ENCODE measurements at places on chromosomes 3 and 15. TPM values are rescaled to one million over a fixed set of nuclear protein-coding genes. Genes with fewer than 3 reads are reported as not detected.
A peak's percentile ranks its signal among the peaks of the same experiment; 100 is the strongest.

DNA sequence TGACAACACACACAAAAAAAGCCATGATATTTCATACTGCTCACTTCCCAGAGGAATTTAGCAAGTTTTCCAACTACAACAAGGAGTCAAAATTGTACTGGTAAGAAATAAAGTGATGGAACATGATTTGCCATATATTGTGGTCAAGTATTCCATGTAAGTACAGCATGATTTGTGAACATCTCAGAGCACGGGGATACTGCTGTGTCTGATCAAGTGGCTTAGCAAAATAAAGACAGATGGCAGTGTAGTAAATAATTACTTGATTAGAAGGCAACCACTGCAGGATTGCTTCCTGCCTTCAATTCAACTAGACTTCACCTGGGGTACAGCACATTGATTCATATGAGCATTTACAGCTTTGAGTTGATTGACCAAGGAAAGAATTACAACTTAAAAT, 51.6 kb upstream of the DUT start:
- no peak overlapping the region for H3K27ac ChIP-seq
- no peak overlapping the region for H3K4me3 ChIP-seq
- DNase-seq: no peak
- H3K36me3 ChIP-seq: no peaks in the 10 kb centered on the region

GRCh38 chr3:113219605-113220300, 8.4 kb downstream of the BOC start:
- no peaks in the 10 kb centered on the region for H3K27me3 ChIP-seq
- no peaks in the 10 kb centered on the region for H3K4me1 ChIP-seq
- no peak for DNase-seq
- H3K36me3 ChIP-seq: peaks cover 38% of the 10 kb centered on the region
- no peak overlapping the region for H3K4me3 ChIP-seq
- no peak overlapping the region for H3K27ac ChIP-seq

MUSTN1 gene
- total RNA-seq: 38.5 TPM

GRCh38 chr15:69627548-69628158, 175.0 kb downstream of the RPLP1 start:
- H3K27ac ChIP-seq: no peak overlapping the region
- H3K36me3 ChIP-seq: no peaks in the 10 kb centered on the region
- DNase-seq: no peak
- no peaks in the 10 kb centered on the region for H3K27me3 ChIP-seq
- H3K4me1 ChIP-seq: no peaks in the 10 kb centered on the region
- H3K4me3 ChIP-seq: no peak overlapping the region

- H3K27me3 ChIP-seq: no peaks in the 10 kb centered on the region
- no peaks in the 10 kb centered on the region for H3K4me1 ChIP-seq
- H3K36me3 ChIP-seq: no peaks in the 10 kb centered on the region
- peak; percentile 85 for DNase-seq
These were observed 657.2 kb downstream of the FHIT start for GRCh38 chr3:60594025-60594424.

GRCh38 chr3:149061776-149062175, 24.6 kb downstream of the HLTF start:
- no peaks in the 10 kb centered on the region for H3K27me3 ChIP-seq
- no peak overlapping the region for H3K4me3 ChIP-seq
- no peaks in the 10 kb centered on the region for H3K4me1 ChIP-seq
- no peak overlapping the region for H3K27ac ChIP-seq
- DNase-seq: no peak

ZNF501 gene
- total RNA-seq: 4.2 TPM

Measured in tibial nerve (tissue), 4 donors.